Naive thymus-derived CD4-positive, alpha-beta T cell (primary cell): ENCODE measurements at places on chromosomes 7 and 10.

GRCh38 chr10:11262494-11263345, 245.0 kb downstream of the CELF2 start:
- DNase-seq: no peak

DNA sequence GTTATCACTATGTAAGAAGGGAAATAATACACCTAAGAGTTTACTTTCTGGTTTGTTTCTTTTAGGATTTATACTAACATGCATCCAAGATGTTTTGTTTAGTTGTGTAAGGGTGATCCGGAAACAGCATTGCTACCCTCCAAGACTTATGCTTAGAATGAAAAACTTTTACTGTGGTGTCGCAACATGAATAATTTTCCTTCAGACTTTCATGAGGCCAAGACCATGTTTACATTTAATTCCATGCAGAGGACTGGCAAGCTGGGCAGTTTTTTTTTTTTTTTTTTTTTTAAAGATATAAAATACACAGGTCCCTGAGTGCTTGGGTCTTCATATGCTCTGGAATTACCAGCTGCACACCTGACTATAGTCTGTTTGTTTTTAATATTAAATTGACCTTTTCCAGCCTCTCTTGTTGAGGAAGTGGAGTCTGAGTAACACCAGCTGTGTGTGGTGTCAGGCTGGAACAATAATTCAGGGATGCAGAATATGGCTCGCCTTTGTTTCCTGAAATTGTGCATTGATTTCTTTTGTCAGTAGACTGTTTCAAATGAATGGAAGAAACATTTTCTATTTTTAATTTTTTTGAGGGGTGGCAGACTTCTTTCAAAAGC, 81.7 kb downstream of the ST7 start:
- DNase-seq: no peak

DNA sequence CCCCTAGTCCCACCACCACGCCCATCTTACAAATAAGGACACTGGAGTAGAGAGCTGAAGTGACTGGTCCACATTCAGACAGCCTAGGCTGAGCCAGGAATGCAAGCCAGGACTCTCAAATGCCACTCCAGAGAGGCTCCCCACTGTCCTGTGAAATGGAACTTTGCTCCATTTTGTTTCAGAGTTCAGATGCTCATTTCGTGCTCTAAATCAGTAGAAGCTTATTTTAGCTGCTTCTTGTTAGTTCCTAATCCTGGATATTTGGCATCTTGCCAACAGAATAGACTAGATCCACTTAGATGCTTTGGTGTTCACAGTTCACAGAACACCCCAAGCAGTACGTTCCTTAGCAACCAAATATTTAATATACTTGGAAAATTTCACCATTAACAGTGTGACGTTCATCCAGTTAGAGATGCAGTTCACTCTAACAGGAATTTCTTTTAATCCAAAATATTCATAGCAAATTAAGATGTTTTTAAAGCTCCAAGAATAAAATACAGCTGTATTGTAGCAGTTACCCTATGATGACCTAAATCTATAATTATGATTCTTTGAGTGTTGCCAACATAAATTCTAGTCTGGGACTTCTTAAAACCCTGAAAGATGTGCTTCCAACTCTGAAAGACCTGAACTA, 7.3 kb downstream of the MMP21 start:
- DNase-seq: no peak

GRCh38 chr7:143046426-143046851, 5.7 kb upstream of the OR6V1 start:
- DNase-seq: no peak

- no peak for DNase-seq
Observed at GRCh38 chr10:89327803-89328441, at the start of gene IFIT3. TSS of gene IFIT3 (plus strand) at chr10:89327997. CDS start at chr10:89328074, 77 bp downstream.

GRCh38 chr7:93933156-93933555, 11.6 kb downstream of the GNG11 start:
- no peak for DNase-seq

DNA sequence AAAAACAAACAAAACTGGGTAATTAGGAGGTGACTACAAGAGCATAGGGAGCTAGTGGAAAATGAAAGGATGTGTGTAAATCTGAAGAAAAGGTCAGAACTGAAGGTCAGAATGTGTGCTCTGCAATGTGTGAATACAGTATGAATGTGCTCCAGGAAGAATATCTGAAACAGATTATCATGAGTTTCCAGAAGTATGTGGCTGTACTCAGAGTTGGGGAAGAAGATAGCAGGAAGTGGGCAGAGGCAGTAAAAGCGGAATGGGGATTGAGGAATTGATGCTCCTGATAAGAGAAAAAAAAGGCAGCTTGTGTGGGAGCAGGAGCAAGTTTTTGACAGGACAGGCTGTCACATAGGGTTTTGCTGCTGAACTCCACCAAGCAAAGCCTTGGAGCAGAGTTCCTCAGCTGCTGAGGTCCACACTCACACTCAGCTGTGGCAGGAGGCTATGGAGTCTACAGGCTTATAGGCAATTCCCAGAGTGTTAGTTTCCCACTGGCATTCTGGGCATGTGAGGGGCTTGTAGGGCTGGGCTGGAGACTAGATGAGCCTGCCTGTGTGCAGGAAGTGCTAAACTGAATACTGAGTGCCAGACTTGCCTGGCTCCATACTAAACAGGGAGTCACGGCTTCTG, 22.9 kb downstream of the H2AZ2 start:
- DNase-seq: no peak

DNA sequence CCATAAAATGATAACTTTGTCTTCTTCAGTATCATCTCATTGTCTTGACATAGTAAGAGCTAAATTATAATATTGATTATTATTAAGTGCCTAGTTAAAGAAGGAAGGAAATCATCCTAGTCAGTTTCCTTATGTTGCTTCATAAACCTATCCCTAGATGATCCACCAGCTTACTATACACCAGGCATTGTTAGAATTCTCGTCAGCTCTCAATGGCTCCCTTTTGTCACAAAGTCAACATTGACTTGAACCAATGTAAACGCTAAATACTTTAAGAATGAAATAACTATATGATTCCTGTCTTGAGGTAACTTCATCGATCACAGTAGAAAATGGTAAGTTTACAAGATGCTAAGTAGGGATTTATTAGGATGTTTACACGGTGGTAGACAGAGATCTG, 1162.9 kb downstream of the CNTNAP2 start:
- DNase-seq: no peak

- no peak for DNase-seq
Observed at GRCh38 chr7:30273552-30273951, 10.8 kb upstream of the ZNRF2 start.

GRCh38 chr7:140940898-140941297, 16.2 kb upstream of the BRAF start:
- no peak for DNase-seq

DNA sequence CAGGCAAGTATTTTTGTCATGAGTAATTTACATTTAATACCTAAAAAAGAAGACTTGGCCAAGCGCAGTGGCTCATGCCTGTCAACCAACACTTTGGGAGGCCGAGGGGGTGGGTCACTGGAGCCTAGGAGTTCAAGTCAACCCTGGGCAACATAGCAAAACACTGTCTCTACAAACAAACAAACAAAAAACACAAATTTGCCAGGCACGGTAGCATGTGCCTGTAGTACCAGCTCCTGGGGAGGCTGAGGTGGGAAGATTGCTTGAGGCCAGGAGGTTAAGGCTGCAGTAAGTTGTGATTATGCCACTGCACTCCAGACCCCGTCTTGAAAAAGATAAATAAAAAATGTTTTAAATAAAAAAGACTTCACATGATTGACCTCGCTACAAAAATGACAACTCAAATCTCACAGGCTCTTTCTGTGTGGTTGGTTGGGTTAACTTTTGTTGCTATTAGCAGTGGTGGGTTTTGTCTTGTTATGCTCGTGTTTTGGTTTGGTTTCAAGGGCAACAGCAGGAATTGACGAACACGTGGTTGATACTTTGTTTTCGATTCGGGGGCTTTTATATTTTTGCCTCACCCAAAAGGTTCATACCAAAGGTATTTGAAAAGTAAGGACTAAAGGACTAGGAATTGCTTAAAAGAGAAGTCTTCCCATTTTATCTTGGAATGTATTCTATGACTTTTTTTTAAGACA, 227.2 kb upstream of the MKLN1 start:
- DNase-seq: peak; percentile 37

GRCh38 chr7:37287131-37287855, 161.4 kb downstream of the ELMO1 start:
- DNase-seq: no peak
